ENCODE measurements at places on chromosomes 2 and 18.

DNA sequence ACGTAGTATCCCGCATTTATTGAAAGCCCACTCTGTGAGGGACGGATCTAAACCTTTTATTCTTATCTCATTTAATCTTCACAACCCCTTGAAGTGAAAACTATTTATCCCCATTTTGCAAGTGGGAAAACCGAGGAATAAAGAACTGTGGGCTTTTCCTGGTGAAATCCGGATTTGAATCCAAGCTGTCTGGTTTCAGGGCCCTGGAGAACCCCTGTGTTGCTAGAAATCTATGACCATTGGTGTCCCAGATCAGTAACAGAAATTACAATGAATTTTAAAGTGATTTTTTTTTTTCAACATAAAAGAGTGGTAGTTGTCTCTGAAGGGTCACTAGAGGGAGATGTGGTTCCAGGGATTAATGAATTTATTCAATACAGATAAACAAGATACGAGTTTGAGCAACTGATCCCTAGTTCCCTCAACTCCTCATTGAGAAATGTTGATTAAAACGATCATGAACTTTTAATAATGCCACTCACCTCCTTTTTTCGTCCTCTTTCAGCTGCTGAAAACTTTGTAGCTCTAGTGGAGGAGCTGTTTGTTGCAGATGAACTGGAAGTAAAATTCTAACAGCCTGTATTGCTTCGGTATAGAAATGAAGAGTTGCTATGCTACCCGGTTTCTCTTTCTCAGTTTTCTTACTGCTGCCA lies 940 bp downstream of the XRCC5 start:
- DNase-seq = no peak

DNA sequence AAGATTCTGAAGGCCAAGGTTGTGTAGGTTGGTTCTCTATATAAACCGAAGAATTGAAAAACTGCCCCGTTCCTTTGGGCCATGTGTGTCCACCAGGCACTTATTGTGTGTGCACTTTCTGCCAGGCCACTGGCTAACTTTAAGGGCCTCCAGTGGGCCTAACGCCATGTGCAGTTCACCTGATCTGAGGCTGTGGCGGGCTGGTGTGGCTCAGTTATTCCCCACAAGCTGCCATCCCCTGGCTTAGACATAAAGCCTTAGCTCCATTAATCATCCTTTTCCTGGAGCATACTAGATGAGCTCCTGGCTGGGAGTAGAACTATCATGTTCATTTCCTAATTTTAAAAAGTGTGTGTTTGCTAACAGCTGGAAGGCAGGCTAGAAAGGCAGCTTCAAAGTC lies 304.1 kb upstream of the TNP1 start:
- no peak for DNase-seq

- peak; percentile 87 for DNase-seq
Measured at GRCh38 chr2:127541809-127542208, 6.3 kb downstream of the MYO7B start.

DNA sequence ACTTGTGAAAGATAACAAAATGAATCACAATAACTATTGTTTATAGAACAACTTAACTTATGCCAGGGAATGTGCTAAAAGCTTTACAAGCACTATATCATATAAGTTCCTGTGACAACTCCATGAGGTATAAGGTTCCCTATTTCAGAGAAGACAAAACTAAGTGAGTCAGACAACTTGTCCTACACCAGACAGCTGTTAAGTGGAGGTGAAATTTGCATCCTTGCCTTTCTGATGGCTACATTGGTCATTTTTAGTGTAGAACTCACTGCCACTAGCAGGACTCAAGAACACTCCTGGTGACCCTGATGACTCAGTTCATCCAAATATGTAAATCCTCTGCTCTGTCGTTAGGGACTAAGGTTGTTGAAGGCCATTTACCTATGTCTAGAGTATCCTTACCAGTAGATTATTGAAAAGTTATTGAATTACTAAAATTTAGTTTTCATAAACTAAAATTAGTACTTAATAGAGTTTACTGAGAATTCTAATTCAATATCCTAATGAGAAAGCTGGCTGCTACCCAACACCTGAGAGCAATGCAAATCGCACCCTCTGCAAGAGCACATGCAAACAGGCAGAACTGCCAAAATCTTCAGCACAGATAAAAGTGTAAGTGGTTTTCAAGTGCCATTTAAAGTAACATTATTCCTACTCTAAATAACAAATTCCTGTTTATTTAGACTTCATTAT lies 636.2 kb downstream of the NRXN1 start:
- no peak for DNase-seq

DNA sequence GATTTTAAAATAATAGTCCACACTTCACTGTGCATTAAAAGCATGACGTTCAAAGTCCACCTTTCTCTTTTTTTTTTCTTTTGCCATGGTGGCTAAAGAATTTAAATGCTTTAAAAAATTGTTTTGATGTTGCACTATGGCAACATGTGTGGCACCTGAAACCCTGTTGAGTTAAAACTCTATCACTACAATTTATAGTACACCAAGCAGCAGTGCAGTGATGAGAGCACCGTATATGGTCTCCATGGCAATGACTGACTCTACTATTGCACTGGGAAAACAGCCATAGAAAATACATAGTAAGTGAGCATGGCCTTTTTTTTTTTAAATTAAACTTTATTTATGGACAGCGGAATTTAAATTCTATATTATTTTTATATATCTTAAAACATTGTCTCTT lies 298.8 kb downstream of the FIGN start:
- no peak for DNase-seq

GRCh38 chr2:197615016-197615652 lies 60.3 kb downstream of the RFTN2 start:
- DNase-seq = no peak

GRCh38 chr2:220528180-220528675 lies 900.8 kb downstream of the SLC4A3 start:
- DNase-seq = no peak

DNA sequence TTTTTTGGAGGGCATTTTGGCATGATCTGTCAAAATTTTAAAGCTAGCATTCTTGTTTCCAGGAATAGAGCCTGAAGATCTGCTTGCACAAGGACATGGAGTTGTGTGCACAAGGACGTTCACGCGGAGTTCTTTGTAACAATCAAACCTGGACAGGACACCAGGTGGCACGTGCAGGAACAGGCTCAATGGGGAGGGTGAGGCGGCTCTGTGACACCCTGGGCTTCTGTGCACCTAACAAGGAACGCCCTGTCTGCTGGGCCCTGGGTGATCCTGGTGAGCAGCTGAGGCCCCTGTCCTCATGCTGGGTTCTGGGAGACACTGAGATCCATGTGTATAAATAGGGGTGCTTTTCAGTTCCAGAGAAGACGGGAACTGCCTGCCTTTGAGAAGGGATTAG lies 93.1 kb upstream of the PXDN start:
- no peak for DNase-seq

GRCh38 chr2:234324116-234324515 lies 172.8 kb downstream of the ARL4C start:
- DNase-seq = no peak

DNA sequence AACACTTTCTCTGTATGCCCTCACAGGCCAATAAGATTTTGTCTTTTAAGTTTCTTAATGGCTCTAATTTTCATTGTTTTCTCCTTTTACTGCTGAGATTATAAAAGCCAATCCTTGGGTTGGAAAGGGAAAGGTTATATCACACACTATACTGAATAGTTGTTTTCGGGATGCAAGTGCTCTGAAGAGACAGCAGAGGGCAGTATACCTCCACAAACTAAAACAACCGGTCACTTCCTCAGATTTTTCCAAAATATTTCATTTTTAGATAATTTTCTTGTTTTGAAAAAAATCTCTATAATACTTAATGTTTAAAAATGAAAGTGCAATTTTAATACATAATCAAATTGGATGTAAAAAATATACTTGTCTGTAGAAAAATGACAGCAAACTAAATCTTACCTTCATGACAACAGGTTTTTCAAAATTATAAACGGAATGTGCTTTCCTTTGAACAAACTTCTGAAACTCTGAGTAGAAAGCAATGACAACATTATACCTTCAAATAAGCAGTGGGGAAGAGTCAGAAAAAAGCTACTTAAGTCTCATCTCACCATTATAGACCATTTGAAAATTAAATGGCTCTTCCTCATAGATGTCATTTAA lies 82.7 kb downstream of the ORC4 start:
- no peak for DNase-seq

GRCh38 chr2:122191331-122191730 lies 435.9 kb downstream of the TSN start:
- no peak for DNase-seq

DNA sequence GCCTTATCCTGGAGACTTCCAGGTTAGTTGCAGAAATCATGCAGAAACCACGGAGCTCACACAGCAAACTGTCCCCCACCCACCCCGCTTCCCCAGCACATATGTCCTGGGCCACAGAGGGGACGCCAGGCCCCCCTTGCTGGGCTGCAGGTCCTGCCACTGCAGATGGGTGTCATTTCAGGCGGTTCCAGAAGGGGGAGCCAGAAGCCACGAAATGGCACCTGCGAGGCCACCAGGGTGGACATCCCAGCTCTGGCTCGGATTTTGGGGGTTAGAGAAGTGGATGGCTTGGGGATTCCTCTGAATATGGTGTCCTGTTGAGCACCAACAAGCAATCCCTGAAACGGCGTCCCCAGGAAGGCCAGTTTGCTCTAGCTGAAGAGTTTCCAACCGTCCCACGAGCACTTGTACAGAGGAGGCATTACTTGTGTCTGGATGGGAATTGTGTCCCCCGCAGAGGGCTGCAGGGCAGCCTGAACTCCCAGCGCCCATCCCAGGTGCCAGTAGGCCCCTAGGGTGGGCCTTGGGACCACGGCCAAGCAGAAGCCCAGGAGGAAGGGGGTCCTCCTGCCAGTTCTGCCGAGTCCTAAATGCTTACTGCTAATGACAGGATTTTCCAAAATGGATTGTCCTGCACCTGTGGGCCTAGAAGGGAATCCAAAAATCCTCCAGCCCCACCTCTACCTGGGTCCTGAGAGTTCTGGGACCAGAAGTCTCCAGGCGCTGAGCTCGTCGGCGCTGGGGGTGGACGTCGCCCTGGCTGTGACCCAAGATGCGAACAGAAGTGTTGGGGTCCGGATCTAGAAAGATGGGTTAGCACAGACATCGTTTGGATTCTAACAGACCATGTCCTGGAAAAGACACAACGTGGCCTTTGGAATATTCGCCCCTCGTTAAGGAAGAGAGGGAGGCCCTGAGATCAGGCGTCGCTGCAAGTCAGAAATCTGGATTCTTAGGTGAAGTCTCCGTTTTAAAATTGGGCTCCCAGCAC lies 14.6 kb upstream of the NFATC1 start:
- DNase-seq = peak; percentile 93

DNA sequence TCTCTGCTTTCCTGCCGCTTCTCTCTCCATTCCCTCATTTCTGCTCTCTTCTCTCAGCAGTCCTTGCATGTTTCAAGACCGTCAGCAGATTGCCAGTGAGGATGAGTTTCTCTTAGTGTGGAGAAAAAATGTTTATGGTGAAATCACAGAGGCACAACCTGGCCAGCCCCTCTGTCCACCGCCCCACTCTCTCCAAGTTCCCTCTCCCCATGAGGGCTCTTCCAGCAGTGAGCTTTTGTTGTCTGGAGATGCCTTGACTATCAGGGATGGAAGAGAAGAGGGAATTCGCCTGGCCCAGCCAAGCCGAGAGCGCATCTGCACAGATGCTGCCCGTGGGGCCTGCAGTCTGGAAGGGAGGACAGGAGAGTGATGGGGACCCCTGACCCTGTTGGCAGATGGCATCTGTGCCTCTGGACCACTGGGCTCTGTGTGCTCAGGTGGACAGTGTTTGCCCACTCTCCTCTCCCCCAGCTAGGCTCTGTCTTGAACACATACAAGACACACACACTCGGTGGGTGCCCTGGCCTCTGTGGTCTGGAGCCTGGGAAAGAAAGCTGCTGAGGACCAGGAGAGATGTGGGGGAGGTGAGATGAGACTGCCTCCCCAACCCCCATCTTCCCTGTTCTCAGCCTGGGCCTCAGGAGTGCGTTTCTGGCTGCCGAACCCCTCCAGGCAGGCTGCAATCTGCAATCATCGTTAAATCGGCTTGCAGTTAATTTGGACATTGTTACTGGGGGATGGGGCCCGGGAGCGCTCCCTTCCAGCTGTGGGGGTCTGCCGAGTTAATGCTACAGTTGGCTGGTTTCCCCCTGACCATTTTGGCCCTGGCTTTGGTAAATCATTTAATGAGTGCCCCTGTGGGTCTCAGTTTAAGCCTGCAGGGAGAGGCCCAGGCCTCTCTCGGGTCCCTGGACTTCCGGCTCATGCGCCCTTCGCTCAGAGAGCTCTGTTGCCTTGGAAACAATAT lies 4.5 kb downstream of the ITM2C start:
- DNase-seq = peak; percentile 21

GRCh38 chr2:17515652-17516051 lies 2.6 kb downstream of the RAD51AP2 start:
- no peak for DNase-seq

DNA sequence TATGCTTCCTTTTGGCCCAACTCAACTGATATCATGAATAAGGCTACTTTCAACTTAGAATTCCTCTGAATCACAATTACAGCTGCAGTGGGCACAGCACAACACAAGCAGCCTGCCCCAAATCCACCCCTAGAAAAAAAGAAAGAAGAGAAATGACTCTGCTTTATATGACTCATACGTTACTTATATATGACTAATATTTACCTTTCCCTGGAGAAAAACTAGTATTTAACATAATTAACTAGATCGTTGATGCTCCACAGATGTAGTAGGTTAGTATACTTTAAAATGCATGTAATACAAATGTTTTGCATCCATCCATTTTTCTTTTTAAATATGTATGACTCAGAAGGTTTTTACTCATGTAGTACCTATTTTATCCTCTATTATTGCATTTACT lies 133.3 kb upstream of the UNC80 start:
- no peak for DNase-seq

- DNase-seq = no peak
Measured at GRCh38 chr18:59087391-59087790, 52.3 kb upstream of the SEC11C start.

GRCh38 chr2:238869293-238870124 lies 21.6 kb downstream of the TWIST2 start:
- no peak for DNase-seq

- DNase-seq = no peak
Measured at GRCh38 chr2:118822015-118822414, 25.4 kb downstream of the EN1 start.

DNA sequence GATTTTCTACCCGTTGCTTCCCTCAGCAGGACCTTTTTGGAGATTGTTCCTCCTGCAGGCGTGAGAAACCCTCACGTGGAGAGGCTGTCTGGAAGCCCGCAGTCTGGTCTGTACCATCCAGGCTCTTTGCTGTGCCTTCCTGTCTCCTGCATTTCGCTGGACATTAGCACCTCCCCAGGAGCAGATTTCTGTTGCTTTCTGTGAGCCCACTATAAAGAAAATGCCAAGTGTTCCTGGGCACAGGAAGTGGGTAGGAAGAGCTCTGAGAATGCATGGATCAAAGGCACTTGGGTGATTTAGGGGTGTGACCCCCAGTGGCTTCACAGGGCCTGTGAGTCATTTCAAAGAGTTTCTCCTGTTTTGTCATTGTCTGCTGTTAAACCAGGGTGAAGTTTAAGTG lies 27.3 kb downstream of the SPTBN1 start:
- DNase-seq = no peak

GRCh38 chr18:8951491-8951890 lies 151.0 kb upstream of the NDUFV2 start:
- DNase-seq = no peak
